NCI-H1417 (cell line): ENCODE measurements at places on chromosomes 3 and 15.
A peak's percentile ranks its signal among the peaks of the same experiment; 100 is the strongest.

GRCh38 chr3:44323341-44323955 is 15.1 kb upstream of the TCAIM start:
- peak; percentile 36 for DNase-seq

DNA sequence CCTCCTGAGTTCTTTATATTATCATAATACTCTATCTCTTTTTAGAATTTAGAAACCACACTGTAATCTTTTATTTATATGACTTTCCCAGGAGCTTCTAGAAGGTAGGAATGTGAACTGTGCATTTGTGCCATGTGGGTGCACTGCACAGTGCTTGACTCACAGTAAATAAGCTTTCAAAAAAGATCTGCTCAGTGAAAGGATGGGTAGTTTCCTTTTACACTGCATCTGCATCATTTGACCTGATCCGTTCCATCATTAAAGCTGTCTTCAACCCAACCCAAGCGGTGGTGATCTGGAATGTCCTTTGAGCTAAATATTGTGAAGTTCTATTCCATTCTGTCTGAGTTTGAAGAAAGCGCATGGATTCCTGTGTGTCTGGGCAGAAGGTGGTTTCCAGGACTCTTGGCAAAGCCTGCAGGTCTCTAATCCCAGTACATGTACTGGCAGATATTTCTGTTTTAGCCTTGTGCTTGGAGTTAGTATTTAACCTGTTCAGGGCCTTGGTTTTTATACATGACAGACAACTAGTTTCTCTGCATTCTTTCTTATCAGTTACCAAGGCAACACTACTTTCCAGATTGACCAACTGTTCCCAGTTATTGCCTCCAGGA is 96.7 kb downstream of the DHX30 start:
- no peak for DNase-seq

GRCh38 chr3:9686050-9686550 is 17.5 kb upstream of the CPNE9 start:
- no peak for DNase-seq

GRCh38 chr3:45227946-45228345 is 1.9 kb upstream of the TMEM158 start:
- peak; percentile 25 for DNase-seq

- DNase-seq, result peak; percentile 58
Measured at GRCh38 chr3:100254168-100254777, 6.5 kb upstream of the TBC1D23 start.

GRCh38 chr3:25349095-25349494 is 79.0 kb upstream of the RARB start:
- no peak for DNase-seq

DNA sequence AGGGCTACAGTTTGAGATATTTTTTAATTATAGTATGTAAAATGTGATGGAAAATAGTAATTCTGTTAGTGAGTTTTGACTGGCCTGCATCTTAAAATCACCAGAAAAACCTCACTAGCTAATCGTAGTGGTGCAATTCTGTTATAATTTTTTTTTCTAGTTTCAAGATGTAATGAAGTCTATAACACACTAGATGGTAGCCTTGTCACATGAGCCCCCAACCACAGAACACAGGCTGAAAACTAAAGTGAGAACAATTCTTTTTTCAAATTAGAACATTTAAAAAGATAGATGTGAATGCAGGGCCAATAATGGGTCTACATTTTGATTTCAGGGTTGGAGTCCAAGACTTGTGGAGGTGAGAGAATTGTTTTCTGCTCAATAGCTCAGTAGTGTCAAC is 83.3 kb upstream of the KCNH8 start:
- DNase-seq, result no peak

- no peak for DNase-seq
Measured at GRCh38 chr3:5309602-5310001, 122.1 kb downstream of the EDEM1 start.

DNA sequence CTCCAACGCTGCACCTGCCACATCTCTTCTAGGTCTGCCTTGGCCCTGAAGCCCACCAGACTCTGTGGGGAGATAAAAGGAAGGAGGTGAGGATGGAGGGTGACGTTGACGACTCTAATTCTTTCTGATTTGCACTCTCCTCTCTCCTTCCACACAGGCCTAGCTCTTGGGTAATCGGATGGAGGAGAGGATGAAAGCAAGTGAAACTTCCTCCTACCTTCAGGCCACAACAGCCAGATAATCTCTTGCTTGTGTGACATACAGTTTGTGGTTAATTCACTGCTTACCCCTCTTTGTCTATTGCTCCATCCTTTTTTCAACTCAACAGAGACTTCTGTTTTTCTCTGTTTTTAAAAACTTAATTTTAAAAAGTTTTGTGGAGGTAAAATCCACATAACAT is 208.1 kb downstream of the SV2B start:
- DNase-seq, result no peak

DNA sequence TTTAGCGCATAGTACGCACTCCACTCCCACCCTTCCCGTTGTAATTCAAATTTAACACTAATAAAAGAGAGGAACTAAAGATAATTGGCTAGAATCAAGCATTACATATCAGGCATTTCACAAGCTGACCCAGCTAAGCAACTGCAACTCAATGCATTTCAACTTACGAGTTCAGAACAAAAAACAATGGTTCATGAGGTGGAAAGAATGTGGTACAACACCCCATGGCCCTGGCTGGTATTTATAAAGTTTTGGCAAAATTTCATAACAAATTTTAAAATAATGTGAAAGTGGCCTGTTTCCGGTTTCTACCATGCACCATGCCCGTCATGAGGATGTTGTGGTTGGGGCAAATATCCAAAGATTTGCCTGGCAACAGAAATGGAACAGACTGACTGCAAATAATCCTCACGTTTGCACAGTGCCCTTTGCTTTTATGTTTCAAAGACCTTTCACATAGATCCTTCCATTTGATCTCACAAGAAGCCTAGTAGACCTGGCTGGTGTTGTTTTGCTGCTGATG is 455.3 kb upstream of the NR2F2 start:
- no peak for DNase-seq

- DNase-seq, result no peak
Measured at GRCh38 chr3:129119365-129120100, 2.1 kb downstream of the RAB43 start.

GRCh38 chr15:90400759-90401314 is 12.8 kb downstream of the IQGAP1 start:
- peak; percentile 71 for DNase-seq

GRCh38 chr3:16809993-16810392 is 74.8 kb upstream of the PLCL2 start:
- no peak for DNase-seq

DNA sequence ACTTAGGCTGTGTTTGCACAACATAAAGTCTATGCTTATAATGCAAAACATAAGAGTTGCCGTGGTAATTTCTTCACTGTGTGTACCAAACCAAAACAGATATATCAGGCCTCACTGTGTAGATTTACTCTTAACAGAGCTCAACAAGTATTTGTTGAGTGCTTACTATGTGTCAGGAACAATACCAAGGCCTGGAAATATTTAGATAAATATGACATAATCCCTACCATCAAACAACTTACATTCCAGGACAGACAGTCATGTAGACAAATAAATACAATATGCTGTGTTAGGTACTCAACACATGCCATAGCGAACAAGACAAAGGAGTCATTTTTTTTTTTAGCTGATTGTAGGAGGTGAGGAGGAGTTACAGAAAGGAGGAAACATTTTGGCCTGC is 554.0 kb downstream of the NSUN3 start:
- no peak for DNase-seq

DNA sequence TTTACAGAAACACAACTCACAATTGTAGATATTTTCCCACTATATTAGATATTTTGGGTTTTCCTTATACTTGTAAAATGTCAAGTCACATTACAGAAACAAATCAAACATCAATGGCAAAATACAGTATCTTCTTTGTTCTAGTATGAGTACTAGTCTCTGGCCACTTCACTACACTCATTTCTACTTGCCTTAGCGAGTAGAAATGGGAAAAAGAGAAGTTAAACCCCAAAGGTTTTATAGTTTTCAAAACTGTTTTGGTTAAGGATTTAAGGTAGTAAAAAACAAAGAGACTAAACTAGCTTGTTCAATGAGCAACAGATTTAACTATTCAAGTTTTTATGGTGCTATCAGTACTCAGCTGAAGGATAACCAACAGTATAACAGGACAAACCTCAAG is 81.7 kb downstream of the BTD start:
- no peak for DNase-seq

DNA sequence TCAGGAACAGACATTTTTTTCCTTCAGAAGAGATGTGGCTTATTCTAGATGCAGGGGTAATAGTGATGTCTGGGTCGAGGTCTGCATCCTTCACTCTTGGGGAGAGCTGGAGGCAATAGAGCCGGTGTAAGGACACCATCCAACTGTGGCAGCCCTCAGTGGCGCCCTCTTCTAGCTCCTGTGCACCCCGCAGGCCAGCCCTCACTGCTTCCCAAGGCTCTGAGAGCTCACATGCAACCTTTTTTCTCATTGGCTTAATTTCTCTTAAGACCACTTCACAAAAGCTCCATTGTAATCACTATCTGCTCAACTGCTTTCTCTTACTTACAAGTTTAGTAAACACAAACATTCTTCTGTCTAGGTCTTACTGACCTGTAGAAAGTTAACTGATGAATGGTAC is 3.9 kb upstream of the VPS8 start:
- no peak for DNase-seq

- no peak for DNase-seq
Measured at GRCh38 chr3:30393079-30393478, 213.3 kb upstream of the TGFBR2 start.

DNA sequence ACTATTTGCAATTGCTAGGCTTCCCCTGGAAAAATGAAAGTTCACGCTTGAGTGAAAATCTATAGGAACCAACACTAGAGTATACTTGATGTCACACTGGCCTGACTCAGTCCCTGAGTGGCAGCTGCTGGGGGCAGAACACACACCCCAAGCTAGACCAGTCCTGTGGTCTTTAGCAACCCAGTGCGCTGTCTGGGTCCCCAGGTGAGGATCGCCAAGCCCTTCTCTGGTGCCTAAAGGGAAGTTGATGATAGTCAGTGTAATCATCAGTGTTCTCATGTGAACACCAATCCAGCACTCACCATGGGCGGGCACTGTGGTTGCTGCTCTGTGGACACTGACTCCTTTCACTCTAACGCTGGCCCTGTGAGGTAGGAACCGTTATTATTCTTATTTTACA is 11.2 kb downstream of the ALDH1A3 start:
- DNase-seq, result peak; percentile 49

DNA sequence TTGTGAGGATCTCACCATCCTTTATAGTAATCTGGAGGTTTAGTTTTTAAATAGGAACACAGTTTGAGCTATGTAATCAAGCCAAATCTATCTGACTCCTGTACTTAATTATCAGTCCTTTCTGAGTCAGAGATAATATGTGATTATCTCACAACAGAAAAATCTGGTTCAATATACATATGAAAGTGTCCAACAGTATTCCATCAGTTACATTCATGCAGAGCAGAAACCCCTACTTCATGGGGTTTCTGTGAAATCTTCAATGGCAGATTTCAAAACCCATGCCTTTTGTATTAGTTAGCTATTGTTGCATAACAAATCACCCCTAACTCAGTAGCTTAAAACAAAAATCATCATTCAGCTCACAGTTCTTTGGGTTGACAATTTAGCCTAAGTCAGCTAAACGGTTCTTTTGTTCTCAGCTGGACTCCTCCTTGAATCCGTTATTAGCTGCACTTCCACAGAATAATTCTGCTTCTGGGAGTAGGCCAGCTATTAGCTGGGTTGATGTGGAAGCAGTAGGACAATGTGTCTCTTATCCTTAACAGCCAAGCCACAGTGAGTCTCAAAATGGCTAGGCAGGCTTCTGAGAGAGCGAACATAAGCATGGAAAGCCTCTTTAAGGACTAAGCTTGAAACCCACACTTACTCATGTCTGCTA is 42.9 kb upstream of the ARPP21 start:
- DNase-seq, result no peak

DNA sequence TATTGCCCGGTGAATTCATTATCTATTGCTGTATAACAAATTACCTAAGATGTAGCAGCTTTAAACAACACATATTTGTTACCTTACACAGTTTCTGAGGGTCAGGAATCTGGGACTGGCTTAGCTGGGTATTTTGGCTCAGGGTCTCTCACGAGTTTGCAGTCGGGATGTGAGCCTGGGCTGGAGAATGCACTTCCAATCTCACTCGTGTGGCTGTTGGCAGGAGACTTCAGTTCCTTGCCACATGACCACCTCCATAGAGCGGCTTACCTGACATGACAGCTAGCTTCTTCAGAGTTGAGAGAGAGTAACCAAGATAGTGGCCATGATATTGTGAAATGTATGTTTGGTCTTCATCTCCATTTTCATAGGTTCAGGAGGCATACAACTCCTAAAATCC is 18.4 kb upstream of the MITF start:
- no peak for DNase-seq

DNA sequence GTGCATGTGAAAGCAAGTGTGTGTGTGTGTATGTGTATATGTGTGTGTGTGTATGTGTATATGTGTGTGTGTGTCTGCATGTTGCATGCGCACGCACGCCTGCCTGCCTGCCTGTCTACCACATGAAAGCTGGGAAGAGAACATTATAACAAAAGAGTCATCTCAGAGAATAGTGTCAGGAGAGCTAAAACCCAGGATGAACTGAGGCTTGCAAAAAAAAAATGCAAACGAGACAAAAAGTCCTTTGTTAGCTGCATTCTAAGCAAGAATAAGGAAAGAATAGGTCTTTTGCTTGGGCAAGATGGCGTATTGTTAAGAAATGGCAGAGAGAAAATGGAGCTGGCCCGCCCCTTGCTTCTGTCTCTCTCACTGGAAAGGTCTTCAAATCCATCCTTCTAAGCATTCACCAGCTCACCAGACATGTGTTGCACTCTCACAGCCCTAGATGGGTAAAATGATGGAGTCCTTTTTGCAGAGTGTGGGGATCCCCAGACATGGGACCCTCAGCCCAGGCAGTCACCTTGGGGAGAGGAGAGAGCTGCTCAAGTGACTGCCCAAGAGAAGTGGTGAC is 16.4 kb downstream of the WNT7A start:
- DNase-seq, result no peak

DNA sequence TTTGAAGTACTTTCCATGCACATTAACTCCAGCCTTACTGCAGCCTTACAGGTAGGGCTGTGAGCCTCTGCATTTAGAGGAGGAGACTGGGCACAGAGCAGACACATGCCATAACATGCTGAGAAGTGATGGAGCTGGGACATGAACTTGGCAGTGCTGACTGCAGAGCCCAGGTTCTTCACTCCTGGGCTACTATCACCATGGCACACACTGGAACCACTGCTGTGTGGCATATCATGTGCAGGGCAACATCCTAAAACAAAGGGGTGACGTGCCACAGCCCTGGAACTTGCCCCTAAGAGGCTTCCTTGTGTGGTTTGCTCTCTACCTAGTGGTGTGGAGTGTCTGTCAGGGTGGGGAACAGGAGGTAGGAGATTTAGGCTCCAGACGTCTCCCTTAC is 25.4 kb downstream of the EHD4 start:
- no peak for DNase-seq

GRCh38 chr15:71939981-71940588 is 129.7 kb downstream of the NR2E3 start:
- DNase-seq, result no peak
